ENCODE measurements at places on chromosomes 6 and 20.

- no peak for DNase-seq
These were observed 145.5 kb upstream of the RPS6KA2 start for GRCh38 chr6:166772518-166772917.

DNA sequence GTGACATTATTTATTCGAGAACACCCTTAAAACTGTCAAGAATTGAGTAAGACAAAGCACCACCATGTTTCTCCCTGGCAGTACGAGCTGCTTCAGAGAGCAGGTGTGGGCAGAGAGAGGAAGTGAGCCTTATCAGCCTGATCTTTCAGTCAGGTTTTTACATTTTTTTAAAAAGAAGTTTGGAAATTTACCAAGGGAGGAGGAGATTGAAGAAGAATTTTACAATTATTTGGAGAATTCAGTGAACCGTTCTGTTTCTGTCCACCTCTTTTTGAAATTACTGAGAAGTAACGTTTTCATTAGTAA is 75.5 kb downstream of the ZDHHC14 start:
- DNase-seq, result peak; percentile 65

- no peak for DNase-seq
These were observed 374.5 kb downstream of the TAF4 start for GRCh38 chr20:61690993-61691838.

DNA sequence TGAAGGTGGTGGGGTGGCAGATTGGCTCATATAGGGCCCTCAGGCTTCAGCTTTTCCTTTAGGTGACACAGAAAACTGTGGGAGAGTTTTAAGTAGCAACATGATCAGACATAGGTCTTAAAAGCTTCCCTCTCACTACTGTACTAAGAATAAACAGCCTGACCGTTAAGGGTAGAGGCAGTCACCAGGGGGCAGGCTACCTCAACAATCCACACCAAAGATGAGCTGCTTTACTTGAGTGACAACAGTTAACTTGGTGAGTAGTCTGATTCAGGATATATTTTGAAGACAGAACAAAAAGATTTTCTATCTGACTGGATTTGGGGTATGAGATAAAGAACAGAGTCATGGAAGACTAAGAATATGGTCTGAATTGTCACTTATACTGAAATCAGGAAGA is 193.1 kb upstream of the SHLD1 start:
- peak; percentile 31 for DNase-seq

DNA sequence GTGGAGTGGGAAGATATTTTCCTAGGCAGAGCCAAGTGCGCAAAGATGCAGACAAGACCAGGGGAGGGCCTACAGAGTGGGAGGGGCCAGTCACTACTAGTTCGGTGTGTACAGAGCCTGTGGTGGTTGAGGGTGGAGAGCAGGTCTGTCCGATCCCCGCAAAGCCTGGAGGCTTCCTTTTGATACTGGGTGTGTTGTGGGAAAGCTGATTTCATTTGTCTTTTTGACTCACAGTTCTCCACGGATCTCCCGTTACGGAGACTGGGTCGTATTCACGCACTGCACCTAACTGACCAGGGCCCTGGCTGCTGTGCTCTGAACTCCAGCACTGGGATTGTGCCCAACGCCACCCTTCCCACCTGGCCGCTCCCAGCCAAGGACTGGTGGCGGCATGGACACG is 1.4 kb upstream of the TIAM2 start:
- no peak for DNase-seq

DNA sequence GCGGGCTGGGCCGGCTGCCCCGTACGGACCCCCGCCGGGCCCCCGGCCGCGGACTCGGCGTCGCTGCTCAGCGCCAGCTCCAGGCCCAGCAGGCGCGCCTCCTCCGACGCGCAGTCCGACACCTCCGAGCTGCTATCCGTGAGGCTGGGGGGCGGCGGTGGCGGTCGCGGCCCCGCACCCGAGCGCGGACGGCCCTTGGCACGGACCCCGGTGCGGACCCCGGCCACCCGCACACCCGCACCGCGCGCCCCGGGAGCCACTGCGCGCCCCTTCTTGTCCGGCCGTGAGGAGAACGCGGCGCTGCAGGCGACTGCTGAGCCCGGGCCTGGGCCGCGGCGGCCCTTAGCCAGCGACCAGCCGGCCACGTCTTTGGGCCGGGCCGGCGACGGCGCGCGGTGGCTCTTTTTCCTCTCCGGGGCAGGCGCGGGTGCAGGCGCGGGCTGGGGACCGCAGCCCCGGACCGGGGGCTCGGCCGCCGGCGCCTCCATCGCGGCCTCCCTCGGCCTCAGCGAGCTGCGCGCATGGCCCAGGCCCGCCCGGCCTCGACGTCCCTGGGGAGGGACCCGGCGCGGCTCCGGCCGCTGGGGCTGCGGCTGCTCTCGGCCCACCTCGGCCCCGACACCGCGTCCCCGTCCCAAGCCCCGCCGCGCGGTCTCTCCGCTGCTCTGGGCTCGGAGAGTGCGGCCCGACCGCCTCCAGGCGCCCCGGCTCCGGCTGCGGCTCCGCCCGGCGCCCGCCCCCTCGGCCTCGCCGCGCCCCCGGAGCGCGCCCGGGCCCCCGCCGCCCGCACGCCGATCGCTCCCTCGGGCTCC is 12.9 kb upstream of the TLDC2 start:
- no peak for DNase-seq

- no peak for DNase-seq
These were observed 1082.0 kb downstream of the KHDRBS2 start for GRCh38 chr6:61203966-61204496.

DNA sequence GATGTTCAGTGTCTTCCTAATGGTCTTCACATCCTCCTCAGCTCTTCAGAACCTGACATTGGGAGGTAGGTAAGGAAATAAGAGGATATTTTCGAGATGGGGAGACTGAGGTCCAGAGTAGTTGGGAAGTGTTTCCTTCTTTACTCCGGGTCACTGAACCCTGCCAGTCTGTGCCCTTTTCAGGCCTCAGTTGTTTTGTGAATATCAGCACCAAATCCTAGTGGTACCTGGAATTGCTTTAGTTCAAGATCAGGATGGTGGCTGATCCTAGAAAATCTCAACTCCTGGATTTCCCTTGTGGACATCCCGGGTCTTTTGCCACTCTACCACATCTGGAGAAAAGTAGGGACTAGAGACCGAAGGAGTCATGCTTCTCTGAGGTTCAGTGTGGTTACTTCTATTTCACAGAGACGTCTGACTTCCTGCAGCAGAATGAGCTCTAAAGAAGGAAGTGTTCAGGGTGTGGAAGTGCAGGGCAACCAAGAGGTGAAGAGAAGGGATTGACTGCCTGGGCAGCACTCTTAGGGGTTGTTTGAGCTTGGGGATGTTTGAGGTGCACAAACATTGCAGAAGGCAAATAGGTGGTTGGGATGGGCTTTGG is 995 bp downstream of the STK4 start:
- DNase-seq, result peak; percentile 18

- DNase-seq, result no peak
These were observed 19.1 kb downstream of the GHRH start for GRCh38 chr20:37242503-37242902.

GRCh38 chr20:16018881-16019280 is 554.4 kb downstream of the KIF16B start:
- no peak for DNase-seq

DNA sequence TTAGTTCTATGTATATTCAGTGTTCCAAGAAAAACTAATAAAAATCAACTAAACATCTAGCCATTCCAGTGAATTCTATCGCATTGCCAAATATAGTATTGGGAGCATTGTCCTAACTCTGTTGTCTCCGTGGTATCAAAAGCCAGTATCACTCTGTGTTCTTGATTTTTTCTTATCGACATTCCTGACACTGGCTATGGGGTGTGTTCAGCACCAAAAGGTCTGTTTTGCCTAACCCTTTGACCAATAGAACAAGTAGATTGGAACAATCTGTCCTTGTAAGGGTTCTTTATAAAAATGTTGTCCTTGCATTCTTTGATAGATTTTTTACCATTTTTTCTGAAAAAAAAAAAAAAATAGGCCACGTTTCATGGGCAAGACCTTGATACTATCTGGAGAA is 161.5 kb downstream of the TSHZ2 start:
- no peak for DNase-seq

DNA sequence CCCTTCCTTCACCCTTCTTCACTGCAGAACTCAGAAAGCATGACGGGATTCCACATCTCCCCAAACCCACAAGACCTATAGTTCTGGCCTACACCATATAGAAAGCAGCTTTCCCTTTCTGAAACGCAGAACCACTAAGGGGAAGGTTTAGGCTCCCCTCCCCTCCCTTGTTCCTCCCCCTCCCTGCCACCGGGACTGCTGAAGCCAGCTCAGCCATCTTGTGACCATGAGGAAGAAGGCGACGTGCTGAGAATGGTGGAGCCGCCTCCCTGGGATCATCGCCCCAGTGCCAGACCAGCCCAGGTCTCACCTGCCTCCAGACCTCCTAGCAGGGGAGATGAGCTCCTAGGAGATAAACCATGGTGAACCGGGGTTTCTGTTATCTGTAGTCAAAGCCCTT is 19.6 kb downstream of the SERPINB6 start:
- no peak for DNase-seq

- peak; percentile 51 for DNase-seq
These were observed 580 bp downstream of the NXT1 start for GRCh38 chr20:23350904-23351838.

DNA sequence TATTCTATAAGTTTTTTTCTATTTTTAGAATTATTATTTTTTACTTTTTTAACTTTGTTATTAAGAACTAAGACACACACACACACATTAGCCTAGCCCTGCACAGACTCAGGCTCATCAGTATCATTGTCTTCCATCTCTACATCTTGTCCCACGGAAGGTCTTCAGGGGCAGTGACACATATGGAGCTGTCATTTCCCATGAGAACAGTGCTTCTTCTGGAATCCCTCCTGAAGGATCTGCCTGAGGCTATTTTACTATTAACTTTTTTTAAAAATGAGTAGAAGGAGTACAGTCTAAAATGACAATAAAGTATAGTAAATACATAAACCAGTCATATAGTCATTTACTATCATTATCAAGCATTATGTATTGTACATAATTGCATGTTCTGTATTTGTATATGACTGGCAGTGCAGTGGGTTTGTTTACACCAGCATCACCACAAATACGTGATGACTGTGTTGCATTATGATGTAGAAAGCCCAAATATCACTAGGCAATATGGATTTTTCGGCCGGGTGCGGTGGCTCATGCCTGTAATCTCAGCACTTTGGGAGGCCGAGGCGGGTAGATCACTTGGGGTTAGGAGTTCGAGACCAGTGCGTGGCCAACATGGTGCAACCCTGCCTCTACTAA is 57.9 kb downstream of the HIVEP1 start:
- no peak for DNase-seq

DNA sequence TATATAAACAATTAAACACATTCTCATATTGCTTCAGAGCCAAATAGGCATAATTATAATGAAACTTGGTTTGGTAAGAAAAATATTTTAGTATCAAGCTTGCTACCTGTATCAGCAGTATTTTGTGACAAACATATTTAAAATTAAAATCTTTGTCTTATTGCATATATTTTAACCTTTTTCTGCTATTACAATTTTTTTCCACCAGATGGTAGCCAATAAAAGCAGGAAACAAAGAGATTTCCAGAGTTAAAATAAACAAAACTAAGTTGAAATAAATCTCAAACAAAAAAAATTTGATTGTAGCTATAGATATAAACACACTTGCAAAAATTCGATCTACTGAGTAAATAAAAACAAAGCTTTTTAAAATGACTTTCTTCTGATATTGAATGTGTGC is 491.3 kb upstream of the GJE1 start:
- DNase-seq, result no peak

- no peak for DNase-seq
These were observed at the start of gene SYCP2L for GRCh38 chr6:10886691-10887502. TSS of gene SYCP2L (plus strand) at chr6:10887052. CDS start at chr6:10887127, 75 bp downstream.

Measured in stimulated activated naive B cell treated with anti-CD40 and anti-IgM and Interleukin-4, amounts not matched to agents 10 μg/mL and 1 μg/mL and 100 μg/mL, for 72 hours (primary cell).